ENCODE measurements at places on chromosomes 4 and X. TPM values are rescaled to one million over a fixed set of nuclear protein-coding genes. Genes with fewer than 3 reads are reported as not detected.

The MAPK10 gene
- total RNA-seq = 0.07 TPM

The G6PD gene
- 75.2 TPM for total RNA-seq

The EPGN gene
- not detected for total RNA-seq

The TACC3 gene
- total RNA-seq = 78.8 TPM

The GC gene
- total RNA-seq = not detected

The PAGE2 gene
- not detected for total RNA-seq

Data from mammary microvascular endothelial cell (primary cell).